ENCODE measurements at places on chromosomes 16 and 17.

- DNase-seq: no peak
Observed at GRCh38 chr17:15361151-15361550, 19.8 kb upstream of the TEKT3 start.

GRCh38 chr17:50157891-50158290, 7.4 kb upstream of the PPP1R9B start:
- DNase-seq: no peak

GRCh38 chr17:70702683-70703255, 533.4 kb downstream of the KCNJ2 start:
- DNase-seq: no peak

DNA sequence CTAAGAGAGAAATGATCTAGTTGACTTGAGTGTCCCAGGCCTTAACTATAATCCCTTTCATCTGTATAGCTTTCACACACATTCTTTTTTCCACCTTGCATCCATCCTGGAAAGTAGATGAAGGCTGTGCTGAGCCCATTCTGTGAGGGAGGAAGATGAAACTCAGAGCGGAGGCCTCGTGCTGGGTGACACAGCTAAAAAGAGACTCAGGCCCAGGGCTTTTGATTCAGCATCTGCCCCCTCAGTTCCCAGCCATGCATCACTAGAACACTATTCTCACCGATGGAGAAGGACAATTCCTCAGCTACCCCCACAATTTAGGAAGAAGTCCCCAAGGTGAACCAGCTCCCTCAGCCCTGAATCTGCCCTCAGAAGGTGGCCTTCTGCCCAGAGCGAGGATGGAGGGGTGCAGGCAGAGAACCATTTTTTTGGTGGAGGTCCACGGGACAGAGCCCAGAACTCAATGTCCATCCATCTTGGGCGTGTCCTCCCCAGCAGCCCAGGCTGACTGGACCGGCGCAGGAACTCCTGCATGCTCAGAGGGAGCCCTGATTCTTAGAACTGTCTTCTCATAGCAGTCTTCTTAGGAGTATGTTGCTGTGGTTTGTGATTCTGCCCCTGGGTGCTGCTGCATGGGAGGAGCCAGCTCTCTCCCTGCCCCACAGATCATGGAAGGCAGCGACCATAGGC, 5.8 kb upstream of the MYCBPAP start:
- DNase-seq: no peak

DNA sequence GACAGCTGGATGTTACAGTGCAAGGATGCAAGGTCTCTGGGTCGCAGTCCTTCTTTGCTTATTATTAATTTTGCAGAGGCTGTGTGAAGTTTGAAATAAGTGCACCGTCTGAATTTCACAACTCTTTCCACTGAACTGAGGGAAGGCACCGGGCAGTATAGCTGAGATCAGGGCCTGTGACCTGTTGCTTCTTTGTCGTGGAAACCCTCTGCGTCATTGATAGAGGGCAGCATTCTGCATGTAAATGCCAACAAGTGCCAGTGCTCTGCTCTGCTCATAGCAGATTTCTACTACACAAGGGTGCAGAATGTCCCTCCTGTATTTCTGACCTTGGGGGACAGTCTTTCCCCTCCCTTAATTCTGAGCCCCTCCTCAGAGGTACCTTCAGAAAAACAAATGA, 26.0 kb downstream of the CD300LF start:
- DNase-seq: no peak

Data from activated CD4-positive, alpha-beta T cell treated with anti-CD3 and anti-CD28 coated beads, Interleukin-2, amount 50 U/mL, for 1 hour (primary cell).